Stimulated activated CD4-positive, alpha-beta T cell treated with anti-CD3 and anti-CD28 coated beads, TNF-alpha, amount 100 ng/mL, for 48 hours (primary cell): ENCODE measurements at places on chromosomes 3 and 15.

DNA sequence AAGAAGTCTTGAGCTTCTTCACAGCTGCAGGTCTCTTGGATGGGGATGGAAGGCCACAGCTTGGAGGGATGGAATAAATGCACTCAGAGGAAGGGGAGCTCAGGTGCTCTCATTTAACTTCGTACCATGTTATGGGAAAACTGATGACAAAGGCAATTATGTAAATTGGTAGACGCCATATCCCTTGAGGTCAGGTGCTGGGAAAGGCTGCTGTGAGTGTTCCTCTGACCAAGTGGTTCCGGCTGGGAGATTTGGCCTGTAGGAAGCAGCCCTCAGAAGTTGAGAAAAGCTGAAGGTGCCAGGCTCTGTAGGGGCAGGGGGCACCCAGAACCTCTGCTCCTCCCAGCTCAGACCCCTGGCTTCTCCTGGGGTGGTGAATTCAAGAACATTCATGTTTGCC is 47.1 kb downstream of the FAH start:
- DNase-seq = no peak

DNA sequence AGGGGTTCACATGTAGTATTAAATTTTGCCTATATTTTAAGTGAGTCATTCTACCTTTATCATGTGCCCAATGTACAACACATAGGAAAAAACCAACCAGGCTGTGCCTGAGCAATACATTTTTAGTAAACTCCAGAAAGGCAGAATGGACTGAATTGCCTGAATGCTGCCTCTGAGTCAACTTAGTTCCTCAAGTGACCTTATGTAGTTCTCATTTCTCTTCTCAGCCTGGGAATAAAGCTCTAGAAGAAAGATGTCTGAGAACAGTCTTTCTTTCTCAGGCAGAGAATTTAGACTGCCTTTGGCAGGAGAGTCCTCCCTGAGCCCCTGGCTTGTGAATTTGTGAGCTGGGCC is 13.0 kb downstream of the ST3GAL6 start:
- no peak for DNase-seq

DNA sequence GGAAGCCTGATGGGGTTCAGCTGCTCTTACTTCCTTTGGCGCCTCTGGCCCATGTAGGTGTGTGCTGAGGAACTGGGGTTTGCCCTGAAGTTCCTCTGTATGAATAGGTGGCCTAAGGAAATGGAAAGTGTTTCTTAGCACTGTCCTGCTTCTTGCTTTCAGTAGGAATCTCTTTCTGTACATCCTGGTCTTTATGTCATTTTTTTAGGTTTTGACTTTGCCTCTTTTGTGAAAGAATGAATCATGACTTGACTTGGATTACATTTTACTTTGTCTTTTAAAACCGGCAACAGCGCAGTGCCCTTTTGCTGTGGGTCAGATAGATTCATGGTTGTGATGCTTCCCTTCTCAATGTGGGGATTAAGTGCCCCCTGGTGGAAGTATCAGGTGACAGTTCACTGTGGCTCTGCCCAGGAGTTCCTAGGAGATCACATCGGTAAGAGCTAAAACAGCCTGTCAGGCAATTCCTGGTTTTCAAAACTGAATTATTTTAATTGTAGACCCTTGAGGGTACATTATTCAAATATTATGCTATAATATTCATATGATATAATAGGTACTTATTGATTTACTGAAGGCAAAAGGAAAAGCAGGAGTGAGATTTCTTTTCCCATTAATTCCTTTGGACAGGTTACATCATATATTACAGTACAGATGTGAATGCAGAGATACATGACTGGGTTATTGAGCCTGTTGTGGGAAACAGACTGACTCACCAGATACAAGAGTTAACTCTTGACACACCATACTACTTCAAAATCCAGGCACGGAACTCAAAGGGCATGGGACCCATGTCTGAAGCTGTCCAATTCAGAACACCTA is 95.4 kb downstream of the HCN4 start:
- peak; percentile 10 for DNase-seq

DNA sequence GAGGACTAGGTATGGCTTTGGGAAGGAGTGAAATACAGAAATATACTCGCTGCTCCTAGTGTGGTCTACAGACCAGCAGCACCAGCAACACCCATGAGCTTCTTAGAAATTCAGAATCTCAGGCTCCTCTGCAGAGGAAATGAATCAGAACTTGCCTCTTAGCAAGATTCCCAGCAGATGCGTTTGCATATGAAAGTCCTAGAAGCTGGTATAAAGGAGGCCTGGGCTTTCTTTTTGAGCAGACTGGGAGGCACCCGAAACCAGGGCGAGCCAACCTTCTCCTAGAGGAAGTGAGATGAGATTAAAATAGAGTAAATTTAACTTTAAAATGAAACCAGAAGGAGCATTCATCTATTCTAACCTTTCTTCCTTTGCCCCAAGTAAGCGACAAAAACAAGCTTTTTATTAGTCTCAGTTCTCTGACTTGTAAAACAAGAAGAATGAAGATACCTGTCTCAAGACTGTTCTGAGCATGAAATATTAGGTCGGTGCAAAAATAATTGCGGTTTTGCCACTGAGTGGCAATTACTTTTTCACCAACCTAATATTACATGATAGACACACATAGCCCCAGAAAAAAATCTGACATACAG is 140.0 kb downstream of the PDZRN3 start:
- no peak for DNase-seq

GRCh38 chr15:76135516-76135915 is 75.7 kb downstream of the TMEM266 start:
- DNase-seq = no peak

GRCh38 chr3:125165189-125165947 is 47.2 kb downstream of the SLC12A8 start:
- DNase-seq = no peak

GRCh38 chr3:129703913-129704312 is 97.4 kb upstream of the PLXND1 start:
- DNase-seq = no peak

DNA sequence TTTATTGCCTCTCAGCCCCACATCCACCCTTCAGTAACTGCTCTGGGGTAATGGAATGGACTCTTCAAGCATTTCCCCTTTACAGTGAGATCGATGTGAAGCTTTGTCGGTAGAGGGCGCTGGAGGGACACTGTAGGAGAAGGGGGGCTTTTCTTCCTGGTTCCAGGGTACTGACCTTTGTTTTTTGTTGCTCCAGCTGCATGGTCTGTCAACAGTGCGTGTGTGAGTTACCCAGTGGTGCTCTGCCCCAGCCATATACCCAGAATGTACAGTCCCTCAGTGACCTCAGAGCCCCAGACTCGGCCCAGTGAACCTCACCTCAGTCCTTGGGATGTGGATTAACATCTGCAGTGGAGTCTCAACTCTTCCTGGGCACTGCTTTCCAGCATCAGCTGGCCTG is 180.3 kb upstream of the TSC22D2 start:
- peak; percentile 30 for DNase-seq

DNA sequence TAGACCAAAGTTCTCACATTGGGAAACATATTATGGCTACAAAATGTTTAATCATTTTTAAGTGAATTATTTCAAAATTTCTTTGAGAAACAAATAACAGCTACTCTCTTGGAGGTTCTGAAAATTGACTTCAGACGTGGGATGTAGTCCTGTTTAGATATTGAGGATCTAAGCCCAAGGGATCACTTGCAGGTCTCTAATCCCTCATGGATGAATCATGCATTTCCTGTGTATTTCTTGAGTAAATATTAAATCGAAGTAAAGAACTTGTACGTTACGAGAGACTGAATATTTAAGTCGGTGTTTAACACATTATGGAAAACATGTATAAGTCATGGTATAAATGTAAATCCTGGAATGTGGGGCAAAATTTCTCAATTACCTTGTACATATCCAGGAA is 119.8 kb downstream of the EPHA3 start:
- DNase-seq = no peak

GRCh38 chr3:127787071-127787490 is 35.2 kb downstream of the MGLL start:
- no peak for DNase-seq

DNA sequence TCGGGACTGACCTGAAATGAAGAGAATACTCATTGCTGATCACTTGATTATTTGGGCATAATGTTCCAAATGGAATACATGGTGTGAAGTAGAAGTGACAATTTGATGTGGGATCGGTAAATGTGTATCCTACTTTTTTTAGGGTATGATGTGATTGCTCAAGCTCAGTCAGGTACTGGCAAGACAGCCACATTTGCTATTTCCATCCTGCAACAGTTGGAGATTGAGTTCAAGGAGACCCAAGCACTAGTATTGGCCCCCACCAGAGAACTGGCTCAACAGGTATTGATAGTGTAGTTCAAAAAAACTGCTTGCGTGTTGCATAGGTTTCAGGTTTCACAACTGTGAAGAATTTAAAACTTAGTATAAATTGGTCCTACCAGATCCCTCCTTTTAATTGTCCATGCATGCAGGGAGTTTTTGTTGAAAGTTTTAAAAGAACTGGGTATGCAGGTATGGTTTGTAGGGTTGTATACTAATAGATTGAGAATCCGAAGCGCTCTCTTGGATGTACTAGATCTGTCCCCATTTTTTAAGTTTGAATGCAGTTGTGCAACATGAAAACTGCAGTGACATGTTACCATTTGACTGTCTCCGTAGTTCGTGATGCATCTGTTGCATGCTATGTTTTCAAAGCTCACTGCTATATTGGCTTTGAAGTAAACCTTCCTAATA is 1.6 kb downstream of the EIF4A2 start:
- DNase-seq = no peak

- DNase-seq = no peak
These were observed 44.9 kb downstream of the PEX5L start for GRCh38 chr3:179991883-179992282.

- no peak for DNase-seq
These were observed 47.0 kb downstream of the ZBTB20 start for GRCh38 chr3:115099986-115100571.

GRCh38 chr3:161579395-161580126 is 83.0 kb downstream of the OTOL1 start:
- no peak for DNase-seq

- no peak for DNase-seq
These were observed 28.5 kb upstream of the TATDN2 start for GRCh38 chr3:10219737-10220136.

DNA sequence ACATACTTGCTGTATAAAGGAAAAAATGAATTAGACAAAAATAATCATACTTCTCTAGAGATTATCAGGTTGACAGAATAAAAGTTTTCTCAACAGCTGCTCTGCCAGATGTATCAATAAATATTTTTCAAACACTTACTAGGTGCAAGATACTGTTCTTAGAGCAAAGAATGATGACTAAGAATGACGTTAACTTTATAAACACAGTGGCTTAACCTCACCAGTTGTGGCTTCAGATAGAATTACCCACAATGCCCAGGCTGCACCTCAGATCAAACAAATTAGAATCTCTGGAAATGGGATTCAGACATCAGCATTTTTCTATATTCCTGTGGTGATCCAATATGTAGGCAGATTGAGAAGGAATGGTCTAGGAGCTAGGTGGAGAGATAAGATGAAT is 422.4 kb upstream of the ATP11B start:
- no peak for DNase-seq

DNA sequence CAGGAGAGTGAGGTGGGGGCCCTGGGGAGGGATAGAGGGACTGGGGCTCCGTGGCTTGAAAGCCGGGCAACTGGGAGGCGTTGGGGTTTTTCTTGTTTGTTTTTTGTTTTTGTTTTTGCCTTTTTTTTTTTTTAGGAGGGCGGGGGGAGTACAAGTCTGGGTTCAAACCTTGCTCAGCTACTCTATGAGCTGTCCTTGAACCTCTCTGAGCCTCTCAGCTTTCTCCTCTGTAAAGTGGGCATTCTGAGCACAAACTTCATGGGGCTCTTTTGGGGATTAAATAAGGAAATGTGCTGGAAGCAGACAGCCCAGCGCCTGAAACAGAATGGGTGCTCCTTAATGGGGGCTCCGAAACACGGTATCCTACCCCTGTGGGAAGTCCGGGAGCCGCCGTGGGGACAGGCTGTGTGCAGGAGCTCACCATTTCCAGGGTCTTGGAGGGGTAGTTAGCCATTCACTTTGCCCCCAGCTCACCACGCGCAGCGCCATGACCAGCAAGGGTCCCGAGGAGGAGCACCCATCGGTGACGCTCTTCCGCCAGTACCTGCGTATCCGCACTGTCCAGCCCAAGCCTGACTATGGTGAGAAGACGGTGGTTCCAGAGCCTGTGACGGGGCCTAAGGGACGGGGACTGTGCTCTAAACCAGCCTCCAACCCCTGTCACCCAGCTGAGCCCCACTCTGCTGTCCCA is 388 bp downstream of the ACY1 start:
- DNase-seq = no peak

GRCh38 chr3:36697229-36698001 is 66.9 kb downstream of the DCLK3 start:
- no peak for DNase-seq

GRCh38 chr3:37861620-37862041 is at the start of gene CTDSPL:
TSS of gene CTDSPL (plus strand) at chr3:37861880. CDS start at chr3:37862200, 320 bp downstream.
- no peak for DNase-seq

GRCh38 chr3:157160658-157161424 is 894 bp upstream of the CCNL1 start:
- peak; percentile 42 for DNase-seq

DNA sequence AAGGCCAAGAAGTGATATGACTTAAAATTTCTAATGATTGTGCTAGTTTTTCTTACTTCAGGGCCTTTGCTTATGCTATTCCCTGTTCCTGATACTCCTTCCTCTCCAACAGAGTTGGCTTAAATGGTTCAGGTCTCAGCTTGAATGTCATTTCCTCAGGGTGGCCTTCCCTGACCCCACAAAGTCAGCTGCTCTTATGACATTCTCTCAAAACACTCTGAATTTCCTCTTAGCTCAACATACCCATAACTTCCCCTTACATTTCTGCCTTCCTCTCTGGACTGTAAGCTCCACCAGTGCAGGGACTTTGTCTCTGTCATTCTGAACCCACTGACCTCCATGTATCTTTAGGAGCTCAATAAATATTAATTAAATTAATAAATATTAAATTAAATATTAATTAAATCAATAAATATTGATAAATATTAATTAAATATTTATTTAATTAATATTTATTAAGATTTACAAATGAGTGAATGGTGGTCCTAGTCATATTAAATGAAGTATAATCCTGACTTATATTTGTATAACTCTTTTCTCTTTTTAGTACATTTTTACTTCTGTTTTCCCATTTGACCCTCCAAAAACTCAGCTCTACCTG is 17.9 kb upstream of the TMCC1 start:
- DNase-seq = no peak

GRCh38 chr15:45361878-45362277 is 16.5 kb downstream of the GATM start:
- DNase-seq = no peak
